ENCODE measurements at places on chromosomes 5 and 9.

DNA sequence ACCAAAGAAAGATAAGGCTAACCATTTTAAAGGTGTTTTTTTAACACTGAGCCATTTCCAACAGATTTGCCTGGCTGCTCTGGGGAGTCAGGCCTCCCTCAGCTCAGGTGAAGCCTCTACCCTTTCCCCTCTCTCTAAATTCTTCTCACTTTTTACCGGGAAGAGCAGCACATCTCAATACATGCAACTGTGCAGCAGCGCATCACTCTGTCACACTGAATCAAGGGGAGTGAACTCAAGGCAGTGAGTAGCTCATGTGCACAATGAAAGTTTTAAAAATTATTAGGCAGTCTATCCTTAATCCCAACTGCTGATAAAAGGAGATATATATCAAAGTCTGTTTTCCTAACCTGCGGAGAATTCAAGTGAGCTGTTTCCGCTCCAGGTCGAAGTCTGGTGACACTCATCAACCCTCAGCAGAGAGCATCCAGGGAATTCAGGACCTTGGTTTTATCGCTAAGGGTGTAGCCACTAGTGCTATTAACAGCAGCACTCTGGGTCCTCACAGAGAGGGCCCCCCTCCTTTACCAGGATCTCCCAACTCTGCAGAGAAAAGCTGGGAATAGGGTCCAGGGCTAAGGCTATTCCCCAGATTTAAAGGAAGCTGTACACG is 1.0 kb downstream of the CEMIP2 start:
- no peak for DNase-seq

DNA sequence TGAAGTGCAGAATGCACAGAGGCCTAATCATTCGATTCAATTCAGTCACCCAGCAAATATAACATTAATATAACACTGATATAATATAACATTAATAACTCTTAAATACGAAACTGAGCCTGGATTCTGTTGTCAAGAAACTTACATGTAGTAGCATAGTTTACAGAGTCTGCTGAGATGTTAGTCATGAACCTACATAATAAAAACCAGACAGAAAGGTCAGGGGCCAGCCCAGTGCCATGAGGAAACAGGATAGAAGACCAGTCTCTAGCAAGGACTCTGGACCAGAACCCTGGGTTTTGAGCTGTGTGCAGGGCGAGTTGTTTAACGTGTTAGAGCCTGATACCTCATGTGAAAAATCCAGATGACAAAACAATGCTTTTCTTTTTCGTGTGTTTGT is 234.7 kb downstream of the NR2F1-AS1 start:
- DNase-seq = no peak

DNA sequence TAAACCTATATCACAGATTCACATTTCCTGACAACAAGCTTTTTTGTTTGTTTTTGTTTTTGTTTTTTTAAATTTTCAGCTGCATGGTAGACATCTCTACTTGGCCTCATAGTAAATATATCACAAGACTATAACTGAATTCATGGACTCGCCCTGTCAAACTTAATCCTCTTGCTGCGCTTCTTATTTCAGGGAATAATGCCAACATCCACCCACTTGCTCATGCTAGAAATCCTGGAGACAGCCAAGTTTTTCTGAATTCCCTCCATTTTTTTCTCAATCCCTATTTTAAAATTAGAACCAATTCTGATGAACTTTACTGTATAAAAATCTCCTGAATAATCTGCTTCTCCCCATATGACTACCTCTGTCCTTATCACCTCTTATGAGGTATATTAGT is 283.6 kb upstream of the RPS23 start:
- DNase-seq = no peak

- no peak for DNase-seq
Measured at GRCh38 chr5:73899916-73900315, 273.9 kb downstream of the ARHGEF28 start.

DNA sequence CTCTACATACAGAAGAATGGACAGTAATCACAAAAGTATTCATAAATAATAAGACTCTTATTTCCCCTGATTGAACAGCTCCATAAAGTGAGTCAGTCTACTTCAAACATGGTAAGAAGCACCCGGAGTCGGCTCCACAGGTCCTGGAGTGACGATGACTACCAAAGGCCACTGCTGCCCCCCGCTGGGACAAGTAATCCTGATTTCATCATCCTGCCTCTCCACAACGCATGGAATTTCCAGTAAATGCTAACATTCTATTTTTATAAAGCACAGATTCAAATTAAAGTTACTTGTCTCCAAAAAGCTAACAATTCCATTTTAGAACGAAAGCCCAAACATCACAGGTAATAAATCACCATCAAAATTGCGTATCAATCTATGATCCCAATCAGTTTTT is 16.2 kb downstream of the ATPSCKMT start:
- DNase-seq = peak; percentile 8

DNA sequence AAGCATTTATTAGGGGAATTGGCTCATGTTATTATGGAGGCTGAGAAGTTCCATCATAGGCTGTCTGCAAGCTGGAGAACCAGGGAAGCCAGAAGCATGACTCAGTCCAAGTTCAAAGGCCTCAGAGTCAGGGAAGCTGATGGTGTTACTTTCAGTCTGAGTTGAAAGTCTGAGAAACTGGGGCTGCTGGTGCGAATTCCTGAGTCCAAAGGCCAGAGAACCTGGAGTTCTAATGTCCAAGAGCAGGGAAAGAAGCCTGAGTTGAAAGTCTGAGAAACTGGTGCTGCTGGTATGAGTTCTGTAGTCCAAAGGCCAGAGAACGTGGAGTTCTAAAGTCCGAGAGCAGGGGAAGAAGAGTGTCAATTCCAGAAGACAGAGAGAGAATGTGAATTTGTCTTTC is 641.1 kb downstream of the ISL1 start:
- DNase-seq = no peak

DNA sequence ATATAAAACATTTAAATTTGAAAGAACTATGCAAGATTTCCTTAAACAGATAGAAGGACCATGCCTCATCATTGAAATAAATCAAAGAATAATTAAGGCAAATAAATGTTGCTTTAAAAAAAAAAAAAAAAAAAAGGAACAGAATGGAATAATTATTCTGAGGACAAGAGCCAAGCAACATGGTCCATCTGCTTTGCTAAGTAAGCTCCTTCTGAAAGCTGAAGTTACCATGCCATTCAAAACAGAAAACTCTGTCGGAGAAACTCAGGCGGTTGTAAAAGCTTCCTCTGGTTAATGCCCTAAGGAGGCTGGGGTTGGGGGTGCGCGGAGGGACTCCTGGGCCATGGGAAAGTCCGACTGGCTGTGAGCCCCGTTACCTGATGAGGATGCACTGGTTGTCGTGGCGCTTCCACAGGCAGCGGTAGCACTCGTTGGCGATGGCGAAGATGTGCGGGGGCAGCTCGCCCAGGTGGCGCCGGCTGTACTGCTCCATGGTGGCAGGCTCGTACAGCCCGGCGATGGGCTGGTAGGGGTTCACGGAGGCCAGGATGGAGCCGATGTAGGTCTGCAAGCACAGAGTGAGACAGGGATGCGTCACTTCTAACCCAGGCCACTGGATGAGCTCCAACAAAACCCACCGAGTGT is 141.7 kb downstream of the MYO10 start:
- DNase-seq = no peak

GRCh38 chr5:62550103-62550502 is 28.5 kb upstream of the LRRC70 start:
- DNase-seq = no peak
